ENCODE measurements at places on chromosomes 5 and 9.

GRCh38 chr5:124104821-124105220 is 592.8 kb downstream of the CSNK1G3 start:
- no peak for DNase-seq

DNA sequence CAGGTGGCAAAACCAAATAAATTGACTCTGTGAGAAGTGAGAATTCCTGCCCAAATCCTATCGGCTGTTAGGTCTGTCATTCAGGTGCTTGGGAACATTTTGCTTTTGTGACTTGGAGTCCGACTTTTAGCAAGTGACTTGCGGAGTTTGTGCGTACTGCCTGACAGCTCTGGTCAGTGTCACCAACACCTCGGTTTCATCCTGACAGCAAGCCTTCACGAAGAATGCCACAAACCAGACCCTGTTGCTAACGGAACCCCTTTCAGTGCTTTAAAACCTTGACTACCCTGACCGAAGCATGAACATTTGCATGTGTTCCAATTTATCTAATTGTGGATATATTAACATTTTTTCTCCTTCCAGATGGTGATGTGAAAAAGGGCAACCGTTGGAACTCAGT is 26.5 kb downstream of the LIX1 start:
- no peak for DNase-seq

- DNase-seq: no peak
Measured at GRCh38 chr5:168282120-168282519, 9.3 kb upstream of the WWC1 start.

DNA sequence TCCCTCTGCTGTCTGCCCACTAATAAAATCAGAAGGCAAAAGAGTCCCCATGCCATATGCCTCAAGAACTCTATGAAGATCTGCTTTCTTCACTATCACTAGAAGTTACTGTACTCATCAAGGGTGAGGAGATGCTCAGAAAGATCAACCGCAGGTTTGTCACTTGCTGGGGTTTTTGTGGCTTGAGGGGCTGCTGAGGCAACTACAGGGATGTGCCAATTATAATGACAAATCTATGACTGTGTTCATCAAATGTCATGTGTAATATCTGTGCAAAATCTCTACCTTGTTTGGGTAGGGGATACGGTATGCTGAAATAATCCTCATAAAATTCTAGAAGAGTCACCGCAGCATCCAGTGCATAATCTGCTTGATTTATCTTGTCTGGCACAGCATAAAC is 13.0 kb downstream of the ERAP1 start:
- DNase-seq: no peak

GRCh38 chr5:96200641-96201040 is 232.4 kb downstream of the PCSK1 start:
- DNase-seq: no peak

GRCh38 chr9:20264896-20265295 is 357.4 kb downstream of the MLLT3 start:
- DNase-seq: no peak

DNA sequence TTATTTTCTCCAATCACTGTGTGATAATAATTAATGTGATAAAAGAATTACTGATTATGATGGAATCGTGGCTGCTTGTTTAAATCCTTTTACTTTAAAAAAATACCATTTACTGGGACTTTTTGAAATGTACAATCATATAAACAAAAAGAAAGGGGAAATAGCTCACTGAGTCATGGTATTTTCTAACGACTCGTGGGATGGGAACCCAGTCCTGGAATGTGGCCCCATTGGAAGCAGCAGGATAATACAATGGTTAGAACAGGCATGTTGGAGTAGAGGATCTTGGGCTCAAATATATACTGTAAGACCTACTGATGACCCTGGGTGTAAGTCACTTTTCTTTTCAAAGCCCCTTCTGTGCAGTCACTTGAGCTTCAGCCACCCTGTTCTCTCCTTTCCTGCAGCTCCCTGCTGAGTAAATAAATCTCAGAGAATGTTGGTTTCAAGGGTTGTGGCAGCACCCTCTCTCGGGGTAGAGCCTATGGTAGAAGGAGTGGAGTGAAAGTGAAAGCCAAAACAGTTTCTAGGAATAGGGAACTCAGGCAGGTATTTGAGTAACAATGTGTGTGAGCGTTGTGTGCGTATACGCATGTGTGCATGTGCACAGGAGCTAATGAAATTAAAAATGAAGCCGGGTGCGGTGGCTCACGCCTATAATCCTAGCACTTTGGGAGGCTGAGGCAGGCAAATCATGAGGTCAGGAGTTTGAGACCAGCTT is 40.8 kb upstream of the LARP1 start:
- no peak for DNase-seq

DNA sequence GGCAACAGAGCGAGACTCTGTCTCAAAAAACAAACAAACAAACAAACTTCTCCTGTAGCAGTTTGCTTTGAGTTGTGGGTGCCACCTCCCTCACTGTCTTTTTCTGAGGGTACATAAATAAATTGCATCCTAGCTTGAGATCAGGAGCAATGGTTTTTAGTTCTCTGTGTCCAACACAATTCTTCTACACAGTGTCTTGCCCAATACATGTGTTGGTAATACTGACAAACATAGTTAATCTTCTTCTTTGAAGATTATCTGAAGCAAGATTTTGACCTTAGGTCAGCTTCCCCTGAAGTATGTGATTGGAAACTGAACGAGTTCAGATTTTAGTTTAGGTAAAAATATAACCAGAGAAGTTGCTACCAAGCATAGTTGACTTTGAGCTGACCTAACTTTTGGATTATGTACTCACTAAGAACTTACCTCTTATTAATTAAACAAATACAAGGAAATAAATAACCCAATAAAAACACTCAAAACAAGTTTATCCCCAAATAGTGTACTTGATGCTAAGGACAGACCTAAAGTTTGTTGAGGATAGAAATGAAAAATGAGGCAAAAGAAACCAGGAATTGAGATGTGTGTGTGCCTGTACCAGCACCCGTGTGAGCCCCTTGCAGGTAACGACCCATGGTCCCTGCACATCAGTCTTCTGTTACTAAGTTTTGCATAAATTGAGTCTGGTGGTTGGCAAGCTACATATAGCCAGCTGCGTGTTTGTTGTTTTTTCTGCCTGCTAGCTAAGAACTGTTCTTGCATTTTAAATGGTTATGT is 16.2 kb downstream of the TJP2 start:
- DNase-seq: no peak

DNA sequence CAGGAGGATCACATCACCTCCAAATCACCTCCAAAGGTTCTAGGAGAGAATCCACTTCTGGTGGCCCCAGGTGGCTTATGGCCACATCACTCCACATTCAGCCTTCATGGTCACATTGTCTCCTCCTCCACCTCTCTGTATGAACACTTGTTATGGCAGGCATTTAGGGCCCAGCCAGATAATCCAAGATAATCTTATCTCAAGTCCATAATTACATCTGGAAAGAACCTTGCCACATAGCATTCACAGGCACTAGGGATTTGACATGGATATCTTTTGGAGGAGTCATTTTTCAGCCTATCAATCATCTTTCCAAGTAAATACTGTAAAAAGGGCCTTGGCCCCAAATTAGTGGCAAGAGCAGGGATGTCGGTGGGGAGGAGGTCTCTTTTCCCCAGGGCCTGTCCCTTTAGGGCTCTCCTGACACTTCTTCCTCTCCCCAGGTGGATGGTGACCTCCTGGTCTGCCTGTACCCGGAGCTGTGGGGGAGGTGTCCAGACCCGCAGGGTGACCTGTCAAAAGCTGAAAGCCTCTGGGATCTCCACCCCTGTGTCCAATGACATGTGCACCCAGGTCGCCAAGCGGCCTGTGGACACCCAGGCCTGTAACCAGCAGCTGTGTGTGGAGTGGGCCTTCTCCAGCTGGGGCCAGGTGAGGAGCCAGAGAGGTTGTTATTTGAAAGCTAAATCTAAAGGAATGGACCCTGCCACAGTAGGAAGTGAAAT is 140.9 kb downstream of the SAXO1 start:
- no peak for DNase-seq

- DNase-seq: no peak
Measured at GRCh38 chr5:40404613-40405012, 275.1 kb upstream of the PTGER4 start.

GRCh38 chr5:128711216-128711615 is 173.2 kb upstream of the FBN2 start:
- DNase-seq: no peak
